ENCODE measurements at places on chromosomes 1 and 21.

DNA sequence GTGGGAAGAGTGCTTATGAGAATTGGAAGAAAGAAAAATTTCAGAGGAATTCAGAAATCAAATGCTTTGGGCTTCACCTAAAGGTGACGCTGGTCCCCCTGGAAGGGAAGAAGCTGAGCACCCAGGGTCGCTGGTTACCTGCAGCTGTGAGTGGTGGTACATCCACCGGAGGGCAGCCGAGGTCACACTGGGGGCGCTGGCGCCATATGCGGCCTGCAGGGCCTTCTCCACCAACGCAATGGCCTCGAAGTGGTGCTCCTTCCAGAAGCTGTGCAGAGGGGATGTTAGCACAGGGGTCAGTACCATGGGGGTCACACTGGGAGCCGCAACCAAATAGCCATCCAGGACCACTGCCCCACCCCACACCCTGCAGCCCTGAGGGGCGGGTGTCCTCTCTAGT is 6.1 kb downstream of the AKR7A2 start:
- peaks cover 34% of the 10 kb centered on the region for H3K36me3 ChIP-seq
- H3K4me3 ChIP-seq: no peak overlapping the region
- H3K27ac ChIP-seq: no peak overlapping the region
- H3K4me1 ChIP-seq: peaks cover 4% of the 10 kb centered on the region
- no peak for DNase-seq
- no peaks in the 10 kb centered on the region for H3K27me3 ChIP-seq

DNA sequence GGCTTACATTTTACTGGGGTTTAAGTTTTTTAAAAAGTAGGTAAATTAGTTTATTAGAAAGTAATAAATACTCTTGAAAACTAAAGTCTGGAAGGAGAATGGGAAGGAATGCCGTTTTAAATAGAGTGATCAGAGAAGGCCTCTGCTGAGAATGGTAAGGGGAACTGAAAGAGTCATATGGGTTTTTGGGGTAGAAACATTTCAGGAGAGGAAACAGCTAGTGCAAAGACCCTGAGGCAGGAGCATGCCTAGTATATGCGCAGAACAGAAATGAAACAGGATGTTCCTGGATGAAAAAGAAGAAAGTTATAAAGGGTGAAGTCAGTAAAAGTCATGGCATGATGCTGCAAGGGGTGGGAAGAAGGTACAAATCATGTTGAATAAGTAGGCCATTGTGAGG is 38.9 kb downstream of the ZC3H11B start:
- no peak for DNase-seq
- no peak overlapping the region for H3K27ac ChIP-seq
- H3K27me3 ChIP-seq: no peaks in the 10 kb centered on the region
- no peaks in the 10 kb centered on the region for H3K36me3 ChIP-seq
- no peaks in the 10 kb centered on the region for H3K4me1 ChIP-seq
- H3K4me3 ChIP-seq: no peak overlapping the region

- no peaks in the 10 kb centered on the region for H3K36me3 ChIP-seq
- DNase-seq: no peak
- H3K4me3 ChIP-seq: no peak overlapping the region
- H3K27me3 ChIP-seq: no peaks in the 10 kb centered on the region
- H3K27ac ChIP-seq: no peak overlapping the region
Measured at GRCh38 chr1:192225703-192226102, 67.4 kb downstream of the RGS18 start.

DNA sequence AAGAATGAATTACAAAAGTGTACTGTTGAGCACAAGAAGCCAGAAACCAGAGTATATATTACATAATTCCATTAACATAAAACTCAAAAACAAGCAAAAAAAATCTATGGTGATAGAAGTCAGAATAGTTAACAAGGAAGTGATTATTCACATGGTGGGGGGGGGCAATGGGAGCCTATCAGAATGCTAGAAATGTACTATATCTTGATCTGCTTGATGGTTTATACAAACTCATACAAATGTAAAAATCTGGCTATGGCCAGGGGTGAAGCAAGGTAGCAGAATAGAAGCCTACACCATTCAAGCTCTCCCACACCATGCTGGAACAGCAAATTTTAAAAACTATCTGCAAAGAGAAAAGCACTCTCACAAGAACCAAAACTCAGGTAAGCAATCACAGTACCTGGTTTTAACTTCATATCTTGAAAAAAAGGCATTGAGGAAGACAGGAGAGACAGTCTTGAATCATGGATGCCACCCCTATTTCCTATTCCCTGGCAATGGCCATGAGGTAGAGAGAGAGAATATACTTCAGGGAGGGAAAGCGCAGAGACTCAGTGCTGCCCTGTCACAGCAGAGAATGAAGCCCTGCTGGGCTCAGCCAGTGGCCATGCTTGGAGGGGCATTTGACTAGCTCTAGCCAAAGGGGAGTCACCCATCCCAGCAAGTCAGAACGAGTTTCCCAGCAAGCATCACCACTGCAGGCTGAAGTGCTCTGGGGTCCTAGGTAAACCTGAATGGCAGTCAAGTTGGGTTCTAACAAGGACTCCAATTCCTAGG is 73.8 kb downstream of the CDC42BPA start:
- DNase-seq: no peak
- no peak overlapping the region for H3K4me3 ChIP-seq
- H3K27ac ChIP-seq: peak overlapping the region; percentile 2
- H3K27me3 ChIP-seq: no peaks in the 10 kb centered on the region
- H3K36me3 ChIP-seq: no peaks in the 10 kb centered on the region
- peaks cover 38% of the 10 kb centered on the region for H3K4me1 ChIP-seq

DNA sequence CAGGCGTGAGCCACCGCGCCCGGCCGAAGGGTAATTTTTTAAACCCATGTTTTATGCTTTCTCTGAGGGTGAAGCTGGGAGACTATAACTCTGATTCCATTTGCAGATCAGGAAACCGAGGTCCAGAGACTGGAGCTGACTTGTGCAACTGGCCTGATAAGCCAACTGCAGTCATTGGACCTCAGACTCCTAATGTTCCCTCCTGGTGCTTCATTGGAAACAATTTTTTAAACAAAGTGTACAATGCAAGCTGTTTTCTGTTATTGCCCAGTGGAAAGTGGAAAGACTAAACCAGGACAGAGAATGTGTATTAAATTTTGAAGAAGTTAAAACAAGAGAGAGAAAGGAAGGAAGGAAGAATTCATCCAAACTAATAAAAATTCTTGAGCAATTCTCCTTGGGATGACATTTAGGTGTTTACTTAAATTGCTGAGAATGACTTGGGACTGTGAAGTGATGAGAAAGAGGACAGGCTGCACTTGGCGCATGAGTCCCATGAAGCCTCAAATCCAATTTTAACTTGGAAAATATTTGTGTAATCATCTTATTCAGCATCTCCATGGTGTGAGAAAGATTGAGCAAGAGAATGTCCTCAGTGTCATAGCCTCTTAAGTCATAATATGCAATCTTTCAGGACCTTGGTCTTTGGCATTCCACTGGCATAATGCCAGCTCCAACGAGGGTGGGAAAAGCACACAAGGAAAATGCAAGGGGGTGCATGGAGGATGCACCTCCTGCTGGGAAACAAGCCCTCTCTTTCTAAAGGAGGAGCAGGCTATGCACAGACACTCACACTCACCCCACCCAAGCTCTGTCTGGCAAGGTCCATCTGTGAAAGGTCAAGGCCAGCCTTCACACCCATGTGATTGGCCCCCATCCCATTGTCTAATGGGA is 342.0 kb downstream of the SIPA1L2 start:
- H3K27me3 ChIP-seq: no peaks in the 10 kb centered on the region
- DNase-seq: no peak
- no peaks in the 10 kb centered on the region for H3K36me3 ChIP-seq
- no peak overlapping the region for H3K27ac ChIP-seq
- H3K4me1 ChIP-seq: no peaks in the 10 kb centered on the region

DNA sequence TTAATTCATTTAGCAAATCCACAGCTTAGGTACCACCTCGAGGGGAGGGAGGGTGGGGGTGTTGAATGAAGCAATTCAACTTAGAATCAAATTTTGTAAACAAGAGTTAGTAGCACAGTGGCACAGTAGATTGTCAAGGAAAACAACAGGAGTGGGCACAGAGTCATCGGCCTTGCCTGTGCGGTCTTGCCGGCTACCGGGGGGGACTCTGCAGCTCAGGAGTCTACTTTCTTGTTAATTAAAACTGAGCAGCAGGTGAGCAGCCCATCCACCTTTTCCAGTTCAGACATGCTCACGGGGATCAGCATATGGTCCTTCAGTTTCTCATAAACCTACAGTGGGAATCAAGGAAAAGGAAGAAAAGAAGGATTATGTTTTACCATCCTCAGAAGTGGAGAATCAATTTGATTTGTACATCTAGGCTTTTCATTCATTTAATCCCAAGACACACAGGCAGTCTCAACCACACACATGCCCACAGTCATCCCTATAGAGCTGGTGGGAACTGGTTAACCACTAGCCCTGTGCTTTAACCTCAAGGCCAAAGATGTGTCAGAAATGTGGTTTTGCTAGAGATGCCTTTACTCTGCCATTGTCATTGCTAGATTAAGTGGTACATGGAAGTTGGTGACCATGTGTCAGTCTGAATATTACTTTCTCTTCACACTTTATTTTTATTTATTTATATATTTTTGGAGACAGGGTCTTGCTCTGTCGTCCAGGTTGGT is 45.0 kb upstream of the BCL10 start:
- H3K4me1 ChIP-seq: peaks cover 39% of the 10 kb centered on the region
- no peak overlapping the region for H3K27ac ChIP-seq
- no peak for DNase-seq
- H3K27me3 ChIP-seq: no peaks in the 10 kb centered on the region

- H3K4me1 ChIP-seq: peaks cover 8% of the 10 kb centered on the region
- no peak overlapping the region for H3K27ac ChIP-seq
- no peak for DNase-seq
- no peaks in the 10 kb centered on the region for H3K36me3 ChIP-seq
Measured at GRCh38 chr1:189616893-189617292, 860.8 kb downstream of the BRINP3 start.

- DNase-seq: no peak
- H3K36me3 ChIP-seq: no peaks in the 10 kb centered on the region
- H3K27me3 ChIP-seq: no peaks in the 10 kb centered on the region
- H3K4me1 ChIP-seq: no peaks in the 10 kb centered on the region
- no peak overlapping the region for H3K27ac ChIP-seq
- H3K4me3 ChIP-seq: no peak overlapping the region
Measured at GRCh38 chr1:243438815-243439214, 183.0 kb downstream of the SDCCAG8 start.

- H3K4me3 ChIP-seq: no peak overlapping the region
- DNase-seq: peak; percentile 15
- H3K36me3 ChIP-seq: no peaks in the 10 kb centered on the region
- no peaks in the 10 kb centered on the region for H3K27me3 ChIP-seq
- H3K4me1 ChIP-seq: no peaks in the 10 kb centered on the region
Measured at GRCh38 chr1:99648107-99648506, 2.2 kb downstream of the PALMD start.
